B cell (primary cell): ENCODE measurements at places on chromosomes 1 and 21. TPM values are rescaled to one million over a fixed set of nuclear protein-coding genes. Genes with fewer than 3 reads are reported as not detected.

The ARMH1 gene
- total RNA-seq = 10.2 and 11.4 TPM in 2 replicates

GRCh38 chr1:174364996-174365736 is 82.6 kb upstream of the GPR52 start:
- H3K4me3 ChIP-seq = no peak overlapping the region
- no peak overlapping the region for H3K27ac ChIP-seq
- no peak for DNase-seq
- no peaks in the 10 kb centered on the region for H3K27me3 ChIP-seq

GRCh38 chr1:107264561-107264960 is 123.7 kb downstream of the NTNG1 start:
- H3K36me3 ChIP-seq = no peaks in the 10 kb centered on the region
- no peak overlapping the region for H3K27ac ChIP-seq
- no peak for DNase-seq
- H3K4me1 ChIP-seq = peaks cover 3% of the 10 kb centered on the region

DNA sequence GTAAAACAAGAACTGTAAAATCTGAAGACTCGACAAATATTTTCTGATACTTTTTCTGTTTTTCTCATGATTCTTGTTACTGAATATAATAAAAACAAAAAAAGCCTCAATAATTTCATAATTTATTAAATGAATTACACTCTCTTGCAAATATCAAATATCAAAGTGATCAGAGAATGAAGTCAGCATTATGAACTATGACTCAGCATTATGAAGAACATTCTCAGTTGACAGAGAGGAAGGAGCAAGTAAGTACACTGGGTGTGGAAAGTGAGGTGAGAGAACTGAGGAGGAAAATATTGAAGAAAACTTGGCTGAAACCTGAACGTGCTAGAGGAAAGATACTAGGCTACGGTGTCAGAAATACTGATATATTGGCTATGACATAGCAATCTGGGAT is 529.5 kb downstream of the KCNT2 start:
- H3K27ac ChIP-seq = no peak overlapping the region
- H3K4me1 ChIP-seq = no peaks in the 10 kb centered on the region
- DNase-seq = no peak
- no peaks in the 10 kb centered on the region for H3K36me3 ChIP-seq
- no peak overlapping the region for H3K4me3 ChIP-seq

- H3K36me3 ChIP-seq = peaks cover 10% of the 10 kb centered on the region
- no peak for DNase-seq
- H3K4me3 ChIP-seq = no peak overlapping the region
- H3K4me1 ChIP-seq = peaks cover 10% of the 10 kb centered on the region
- H3K27ac ChIP-seq = no peak overlapping the region
These were observed 5.1 kb downstream of the IBA57 start for GRCh38 chr1:228170666-228171065.

DNA sequence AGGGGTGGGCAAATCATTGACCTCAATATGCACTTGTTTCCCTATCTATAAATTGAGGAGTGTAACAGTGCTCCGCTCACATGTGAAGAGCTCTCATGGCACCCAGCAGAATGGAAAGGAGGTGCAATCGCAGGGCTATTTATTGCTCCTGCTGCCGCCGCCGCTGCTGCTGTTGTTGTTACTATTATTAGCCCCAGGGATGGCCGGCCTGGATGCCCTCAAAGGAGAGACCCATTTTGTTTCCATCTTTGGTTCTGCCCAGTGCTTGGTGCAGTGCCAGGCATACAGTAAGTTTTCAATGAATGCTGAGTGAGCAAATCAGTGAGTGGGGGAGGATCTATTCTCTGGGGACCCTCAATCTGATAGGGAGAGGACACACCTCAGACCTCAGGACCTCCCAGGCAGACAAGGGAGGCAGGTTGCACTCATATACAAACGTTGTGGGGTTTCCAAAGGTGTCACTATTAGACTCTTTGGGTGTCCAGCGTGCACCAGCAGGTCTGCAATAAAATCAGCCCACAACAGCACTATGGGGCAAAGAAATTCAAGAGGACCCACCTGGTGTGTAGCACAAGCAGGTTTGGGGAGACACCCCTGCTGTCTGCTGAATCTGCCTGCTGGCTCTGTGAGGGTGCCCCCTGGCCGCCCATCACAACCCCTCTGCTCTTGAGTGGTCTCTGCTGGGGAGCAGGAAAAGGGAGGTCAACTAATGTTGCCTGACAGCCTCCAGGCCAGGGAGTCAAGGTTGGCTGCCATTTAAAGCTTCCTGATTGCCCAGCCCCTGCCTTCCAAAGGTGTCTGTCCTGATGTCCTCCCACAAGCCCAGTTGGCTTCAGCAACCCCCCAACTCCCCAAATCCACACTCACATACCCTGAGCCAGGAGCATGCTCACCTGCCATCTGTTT is 136.3 kb downstream of the ACTL8 start:
- H3K36me3 ChIP-seq = no peaks in the 10 kb centered on the region
- no peak for DNase-seq
- no peaks in the 10 kb centered on the region for H3K4me1 ChIP-seq
- no peak overlapping the region for H3K4me3 ChIP-seq
- no peaks in the 10 kb centered on the region for H3K27me3 ChIP-seq

DNA sequence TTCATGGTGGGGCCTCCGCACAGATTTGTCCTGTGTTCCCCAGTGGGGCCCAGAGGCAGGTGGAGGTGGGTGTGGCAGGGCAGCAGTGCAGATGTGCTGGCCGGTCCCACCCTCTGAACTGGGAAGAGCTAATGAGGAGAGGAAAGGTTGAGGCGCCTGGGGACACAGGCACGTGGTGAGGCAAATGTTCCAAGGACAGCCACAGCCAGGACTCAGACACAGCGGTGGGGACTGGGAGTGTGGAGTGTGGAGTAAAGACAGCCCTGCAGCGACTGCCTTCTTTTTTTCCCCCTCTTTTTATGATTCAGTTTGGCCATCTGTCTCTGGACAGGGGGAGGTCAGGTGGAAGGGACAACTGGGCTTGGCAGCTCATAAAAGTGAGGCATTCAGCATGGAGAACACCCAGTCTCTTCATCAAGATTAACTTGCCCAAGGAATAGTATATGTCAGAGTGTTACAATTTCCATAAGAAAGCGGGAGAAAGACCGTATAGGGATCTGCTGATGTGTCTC is 104.2 kb upstream of the GCLM start:
- no peaks in the 10 kb centered on the region for H3K4me1 ChIP-seq
- H3K27ac ChIP-seq = no peak overlapping the region
- H3K4me3 ChIP-seq = no peak overlapping the region
- H3K27me3 ChIP-seq = peaks cover 3% of the 10 kb centered on the region
- DNase-seq = no peak
- no peaks in the 10 kb centered on the region for H3K36me3 ChIP-seq

DNA sequence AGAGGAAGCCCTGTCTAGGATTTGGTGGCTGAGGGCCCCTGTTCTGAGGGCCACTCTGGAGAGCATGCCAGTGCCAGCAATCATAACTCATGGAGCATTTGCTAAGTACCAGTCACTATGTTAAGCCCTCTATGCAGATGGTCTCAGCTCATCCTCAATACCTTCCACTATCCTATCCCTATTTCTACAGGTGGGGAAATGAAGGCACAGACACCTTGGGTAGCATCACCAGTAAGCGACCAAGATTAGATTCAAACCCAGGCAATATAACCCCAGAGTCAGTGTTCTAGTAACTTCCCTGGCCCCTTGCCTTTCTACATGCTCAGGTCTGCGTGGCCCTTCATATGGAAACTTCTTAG is 7.9 kb upstream of the NBPF1 start:
- peaks cover 3% of the 10 kb centered on the region for H3K36me3 ChIP-seq
- H3K27ac ChIP-seq = no peak overlapping the region
- no peak overlapping the region for H3K4me3 ChIP-seq
- H3K27me3 ChIP-seq = no peaks in the 10 kb centered on the region
- no peaks in the 10 kb centered on the region for H3K4me1 ChIP-seq

The SUMO3 gene
- total RNA-seq = 34.6 and 37.6 TPM in 2 replicates

DNA sequence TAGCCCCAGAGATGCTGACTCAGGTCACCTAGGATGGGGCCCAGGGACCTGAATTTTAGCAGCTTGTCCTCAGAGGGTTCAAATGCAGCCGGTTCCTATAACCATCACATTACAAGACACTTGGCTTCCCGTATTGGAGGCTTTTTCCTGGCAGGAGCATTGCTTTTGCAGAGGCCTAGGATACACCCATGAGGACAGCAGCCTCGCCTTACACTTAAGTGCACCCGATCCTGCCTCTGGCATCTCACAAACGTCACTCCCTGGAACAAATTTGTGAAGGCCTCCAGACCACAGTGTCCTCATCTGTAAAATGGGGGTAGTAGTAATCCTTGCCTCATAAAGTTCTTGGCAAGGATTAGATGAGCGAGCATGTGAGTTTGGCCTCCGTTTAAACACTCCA is 130.0 kb downstream of the KAZN start:
- DNase-seq = no peak
- H3K4me1 ChIP-seq = no peaks in the 10 kb centered on the region
- no peaks in the 10 kb centered on the region for H3K36me3 ChIP-seq
- no peak overlapping the region for H3K27ac ChIP-seq
- H3K27me3 ChIP-seq = no peaks in the 10 kb centered on the region
- no peak overlapping the region for H3K4me3 ChIP-seq

GRCh38 chr21:31682620-31683019 is 23.1 kb downstream of the SOD1 start:
- H3K27ac ChIP-seq = no peak overlapping the region
- DNase-seq = no peak
- no peak overlapping the region for H3K4me3 ChIP-seq

DNA sequence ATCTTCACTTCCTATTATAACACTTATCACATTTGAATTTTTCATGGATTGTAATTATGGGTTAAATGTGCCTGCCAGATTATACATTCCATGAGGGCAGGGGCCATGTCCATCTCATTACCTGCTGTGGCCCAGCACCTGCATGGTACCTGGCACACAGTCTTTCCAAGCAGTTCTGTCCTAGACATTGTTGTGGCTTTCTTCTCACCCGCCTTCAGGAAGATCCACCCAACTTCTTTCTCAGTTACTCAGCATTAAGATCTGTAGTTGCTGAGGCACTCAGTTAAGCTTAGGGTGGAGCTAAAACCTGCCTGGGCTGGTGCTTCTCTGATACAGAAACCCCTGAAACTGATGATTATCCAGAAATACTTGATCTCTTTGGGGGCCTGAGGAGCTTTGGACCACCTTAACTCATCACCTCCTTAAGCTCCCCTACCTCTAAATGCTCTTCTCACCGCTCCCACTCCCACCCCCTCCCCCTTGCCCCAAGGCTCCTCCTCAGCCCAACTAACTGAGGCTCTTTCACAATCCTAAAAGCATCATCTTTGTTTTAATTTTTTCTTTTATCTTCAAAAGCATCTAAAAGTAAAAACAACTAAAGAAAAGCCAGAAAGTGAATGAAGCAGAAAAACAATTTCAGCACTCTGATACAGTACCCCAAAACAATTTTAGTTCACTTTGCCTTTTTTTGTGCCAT is 190.6 kb downstream of the FGGY start:
- no peak overlapping the region for H3K4me3 ChIP-seq
- H3K4me1 ChIP-seq = peaks cover 18% of the 10 kb centered on the region
- no peak for DNase-seq
- no peaks in the 10 kb centered on the region for H3K27me3 ChIP-seq
- no peak overlapping the region for H3K27ac ChIP-seq

DNA sequence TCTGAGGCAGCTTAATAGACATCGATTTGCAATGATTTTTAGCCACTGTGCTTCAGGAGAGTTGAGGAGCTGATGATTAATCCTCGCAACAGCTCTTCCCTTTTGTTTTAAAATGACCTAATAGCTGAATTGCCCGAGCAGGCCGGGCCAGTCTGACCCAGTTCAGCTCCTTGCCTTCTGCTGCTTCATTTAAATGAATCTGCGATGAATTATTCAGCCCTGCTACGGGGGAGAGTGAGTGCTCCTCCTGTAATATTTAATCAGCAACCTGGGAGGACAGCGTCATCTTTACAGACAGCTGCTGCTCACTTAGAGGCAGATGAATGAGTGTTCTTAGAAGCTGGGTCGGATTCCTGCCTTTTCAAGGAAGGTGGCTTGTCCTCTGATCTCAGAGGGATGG is 325.1 kb downstream of the CAMTA1 start:
- no peaks in the 10 kb centered on the region for H3K4me1 ChIP-seq
- no peak overlapping the region for H3K27ac ChIP-seq
- no peaks in the 10 kb centered on the region for H3K36me3 ChIP-seq
- no peaks in the 10 kb centered on the region for H3K27me3 ChIP-seq
- H3K4me3 ChIP-seq = no peak overlapping the region
- no peak for DNase-seq

- no peaks in the 10 kb centered on the region for H3K27me3 ChIP-seq
- H3K36me3 ChIP-seq = no peaks in the 10 kb centered on the region
- H3K27ac ChIP-seq = no peak overlapping the region
These were observed 240.2 kb downstream of the ATG4C start for GRCh38 chr1:63024132-63024531.

The IVL gene
- not detected in 2 replicates for total RNA-seq

DNA sequence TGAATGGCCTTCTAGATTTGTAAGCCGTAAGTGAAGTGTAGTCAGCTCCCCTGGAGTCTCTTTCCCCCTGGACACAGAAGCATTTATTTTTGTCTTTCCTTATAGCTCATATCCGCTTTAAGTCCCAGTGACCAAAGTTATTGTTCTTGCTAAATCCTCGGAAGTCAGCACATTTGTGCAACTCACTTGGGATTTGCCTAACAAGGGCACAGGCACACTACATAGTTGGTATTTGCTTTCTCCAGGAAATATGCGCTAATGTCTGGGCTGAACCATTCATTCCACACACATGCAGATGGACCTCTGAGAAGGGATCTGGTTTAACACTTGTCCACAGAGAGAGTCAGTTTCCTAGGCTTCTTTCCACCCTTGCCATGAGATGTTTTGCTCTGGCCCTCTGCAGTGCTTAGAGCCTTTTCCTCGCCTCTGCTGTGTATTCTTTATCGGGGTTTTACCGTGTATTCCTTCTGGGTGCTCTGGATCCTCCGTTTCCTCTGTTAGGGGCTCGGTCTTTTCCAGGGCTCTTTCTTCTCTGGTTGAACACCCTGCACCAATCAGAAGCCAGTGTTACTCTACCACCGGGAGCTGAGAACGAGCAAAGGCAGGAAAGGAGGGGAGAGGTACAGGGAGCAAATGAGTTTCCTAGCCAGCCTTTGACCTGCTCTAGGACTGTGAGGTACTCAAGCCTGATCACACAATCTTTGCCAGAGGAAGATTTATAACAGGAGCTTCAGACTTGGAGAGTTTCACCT is 72.4 kb downstream of the ABCA4 start:
- H3K36me3 ChIP-seq = no peaks in the 10 kb centered on the region
- DNase-seq = no peak
- no peak overlapping the region for H3K4me3 ChIP-seq
- H3K27me3 ChIP-seq = peaks cover 5% of the 10 kb centered on the region

The MYOG gene
- not detected in 2 replicates for total RNA-seq

The DLGAP3 gene
- 2.4 and 3.4 TPM in 2 replicates for total RNA-seq

The CFHR5 gene
- total RNA-seq = not detected in 2 replicates

The SPOCD1 gene
- not detected in 2 replicates for total RNA-seq

- H3K27ac ChIP-seq = no peak overlapping the region
- no peaks in the 10 kb centered on the region for H3K4me1 ChIP-seq
- H3K36me3 ChIP-seq = peaks cover 5% of the 10 kb centered on the region
- DNase-seq = no peak
- H3K27me3 ChIP-seq = no peaks in the 10 kb centered on the region
- no peak overlapping the region for H3K4me3 ChIP-seq
These were observed 117.0 kb downstream of the NEK7 start for GRCh38 chr1:198273748-198274295.
